CD8-positive, alpha-beta memory T cell (primary cell): ENCODE measurements at places on chromosomes 11 and 22.

GRCh38 chr11:6603287-6604080 lies at the start of the genes ILK and RRP8:
Gene ILK, plus strand, starts transcription at chr11:6603774. Its CDS starts 498 bp downstream, at chr11:6604272.
Gene RRP8, minus strand, starts transcription at chr11:6603616. Its CDS starts 114 bp downstream, at chr11:6603502.
- DNase-seq: peak; percentile 80

GRCh38 chr11:64563966-64564365 lies 27.1 kb upstream of the SLC22A12 start:
- no peak for DNase-seq

DNA sequence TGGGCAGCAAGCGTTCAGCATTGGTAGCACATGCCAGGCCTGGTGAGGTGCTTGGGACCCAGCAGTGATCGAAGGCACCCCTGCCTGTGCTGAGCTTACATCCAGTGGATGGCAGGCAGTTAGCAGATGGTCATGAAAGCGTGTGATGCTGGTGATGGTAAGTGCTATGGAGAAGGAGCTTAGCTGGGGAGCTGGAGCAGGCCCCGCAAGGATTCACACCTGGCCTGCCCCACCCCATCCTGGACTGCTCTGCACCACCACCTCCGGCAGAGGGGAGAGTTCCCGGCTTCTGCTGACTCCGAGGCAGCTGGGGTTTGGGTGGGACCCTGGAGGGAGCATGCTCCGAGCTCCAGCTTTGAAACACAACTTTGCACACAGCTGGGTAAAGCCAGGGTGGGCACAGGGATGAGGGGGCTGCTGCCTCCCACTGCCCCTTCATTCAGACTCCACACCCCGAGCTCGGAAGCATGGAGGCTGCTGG lies 16.2 kb downstream of the MPPED1 start:
- no peak for DNase-seq

DNA sequence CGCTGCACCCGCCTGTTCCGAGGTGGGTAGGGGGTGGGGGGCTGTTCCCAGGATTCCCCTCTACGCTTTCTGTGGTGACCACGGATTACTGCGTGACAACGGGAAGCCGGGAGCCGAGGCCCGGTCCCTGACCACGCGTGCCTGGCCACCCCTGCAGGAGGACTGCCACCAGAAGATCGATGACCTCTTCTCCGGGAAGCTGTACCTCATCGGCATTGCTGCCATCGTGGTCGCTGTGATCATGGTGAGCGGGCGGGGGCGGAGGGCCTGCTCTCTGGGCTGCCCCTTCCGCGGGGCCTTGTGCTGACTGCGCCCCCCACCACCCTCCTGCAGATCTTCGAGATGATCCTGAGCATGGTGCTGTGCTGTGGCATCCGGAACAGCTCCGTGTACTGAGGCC lies 4.1 kb upstream of the TSSC4 start:
- DNase-seq: no peak

DNA sequence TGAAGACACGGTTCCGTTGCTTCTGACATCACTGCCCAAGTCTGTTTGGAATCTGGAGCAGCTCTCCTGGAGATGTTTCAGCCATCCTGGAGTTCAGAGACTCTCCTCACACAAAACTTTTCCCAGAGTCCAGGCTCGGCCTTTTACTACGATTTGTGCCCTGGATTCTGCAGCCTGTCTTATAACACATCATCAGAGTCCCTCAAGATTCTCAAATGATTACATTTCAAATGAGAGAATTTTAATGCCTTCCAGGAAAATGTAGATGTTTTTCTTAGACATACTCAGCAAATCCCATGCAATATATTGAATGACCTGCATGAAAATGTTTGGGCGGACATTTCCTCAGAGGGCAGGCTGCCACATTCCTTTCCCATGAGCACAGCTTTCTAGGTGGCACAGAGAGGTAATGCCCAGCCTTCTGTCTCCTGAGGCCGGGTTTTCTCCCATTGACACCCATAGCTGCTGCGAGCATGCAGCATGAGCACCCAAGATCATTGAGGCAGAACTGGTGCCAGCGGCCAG lies 129.1 kb downstream of the SNX19 start:
- DNase-seq: no peak

DNA sequence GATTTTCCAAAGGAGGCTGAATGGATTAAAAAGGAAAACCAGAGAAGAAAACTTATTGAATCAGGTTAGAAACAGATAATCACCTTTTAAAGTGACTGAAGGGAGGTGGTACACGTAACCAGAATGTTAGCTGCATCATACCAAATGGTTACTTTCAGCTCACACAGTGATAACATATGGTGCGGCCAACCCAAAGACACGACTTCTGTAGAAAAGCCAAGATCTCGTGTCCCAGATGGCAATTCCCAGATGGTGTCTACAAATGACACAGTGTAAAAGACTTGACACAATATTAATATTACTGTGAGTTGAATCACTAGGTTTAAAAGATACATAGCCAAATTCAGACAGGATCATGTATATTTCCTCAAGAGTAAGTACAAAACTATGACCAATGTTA lies 5.2 kb downstream of the PPP2R1B start:
- DNase-seq: no peak

- peak; percentile 60 for DNase-seq
Measured at GRCh38 chr11:121451986-121452608, at the start of gene SORL1. Gene SORL1, plus strand, starts transcription at chr11:121452314. Its CDS starts 18 bp downstream, at chr11:121452332.

GRCh38 chr22:17281440-17281841 lies 62.2 kb upstream of the ADA2 start:
- DNase-seq: no peak

DNA sequence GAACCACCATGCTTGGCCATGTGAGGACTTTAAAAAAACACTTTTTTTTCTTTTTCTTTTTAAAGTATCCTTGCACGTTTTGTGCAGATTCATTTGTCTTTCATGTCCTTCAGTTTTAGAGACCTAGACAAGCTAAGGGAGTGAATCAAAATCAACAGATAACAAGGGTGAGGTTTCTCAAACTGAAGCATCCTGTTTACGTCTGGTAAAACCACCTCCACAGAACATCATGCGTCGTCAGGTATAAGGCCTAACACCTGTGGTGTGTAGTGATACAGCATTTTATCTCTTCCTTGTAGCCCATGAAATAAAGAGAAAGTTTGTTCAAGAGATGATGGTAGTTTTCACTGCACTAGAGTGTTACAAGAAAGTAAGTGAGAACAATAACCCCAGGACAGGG lies 26.3 kb upstream of the CSF2RB start:
- DNase-seq: no peak

- DNase-seq: no peak
Measured at GRCh38 chr11:20964985-20965384, 295.6 kb downstream of the NELL1 start.

- no peak for DNase-seq
Measured at GRCh38 chr11:69295995-69296889, 2.3 kb downstream of the MYEOV start.
